ENCODE measurements at places on chromosomes 6 and 20.

GRCh38 chr6:106740287-106740686 lies 110.9 kb downstream of the QRSL1 start:
- DNase-seq, result no peak

DNA sequence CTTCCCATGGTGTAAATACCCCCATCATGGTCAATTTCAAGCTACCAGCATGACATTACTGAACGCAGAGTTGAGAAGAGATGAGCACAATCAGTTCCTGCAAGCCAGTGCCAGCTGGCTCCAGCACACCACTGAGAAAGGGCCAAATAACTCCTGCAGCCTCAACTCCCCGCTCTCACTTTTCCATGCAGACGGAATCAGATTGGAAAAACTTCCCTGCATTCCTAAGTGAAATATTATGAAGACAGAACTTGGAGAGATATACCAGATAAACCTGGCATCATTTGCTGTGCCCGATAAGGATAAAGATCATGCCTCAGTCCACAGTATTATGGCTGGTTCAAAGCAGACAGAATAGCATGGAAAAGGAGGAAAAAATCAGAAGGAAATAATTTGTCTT lies 56.7 kb downstream of the FILIP1 start:
- DNase-seq, result no peak

- DNase-seq, result no peak
Measured at GRCh38 chr6:116422238-116422637, 38.9 kb upstream of the CALHM6 start.

GRCh38 chr6:149782337-149782736 lies 32.8 kb downstream of the PCMT1 start:
- DNase-seq, result no peak

GRCh38 chr6:158697811-158698210 lies 48.0 kb downstream of the SYTL3 start:
- no peak for DNase-seq

- no peak for DNase-seq
Measured at GRCh38 chr6:38753707-38754106, 38.6 kb downstream of the DNAH8 start.

DNA sequence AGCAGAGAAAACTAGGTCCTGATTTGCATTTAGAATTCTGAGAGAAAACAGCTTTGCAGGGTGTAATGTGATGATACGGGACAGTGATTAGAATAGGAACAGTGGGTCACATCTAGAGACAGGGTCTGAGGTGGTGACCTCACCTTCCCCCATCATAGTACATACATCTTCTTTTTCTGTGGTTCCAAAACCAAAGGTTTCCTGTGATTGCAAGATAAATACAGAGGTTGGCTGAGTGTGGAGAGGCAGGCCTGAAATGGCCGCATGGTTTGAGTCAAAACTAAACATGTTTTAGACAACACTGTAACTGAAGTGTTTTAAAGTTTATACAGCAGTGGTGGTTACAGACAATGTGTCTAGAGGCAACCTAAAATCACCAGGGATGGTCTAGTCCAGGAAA lies 10.4 kb upstream of the NT5DC1 start:
- DNase-seq, result no peak

- DNase-seq, result peak; percentile 23
Measured at GRCh38 chr6:170148709-170149470, 142.0 kb downstream of the DLL1 start.
